Heart right ventricle (tissue), 16 donors: ENCODE measurements at places on chromosomes 4 and X. TPM values are rescaled to one million over a fixed set of nuclear protein-coding genes. Genes with fewer than 3 reads are reported as not detected.

NLGN3 gene
- total RNA-seq: 0.61 TPM

- DNase-seq: no peak
- H3K4me1 ChIP-seq: no peaks in the 10 kb centered on the region
- no peaks in the 10 kb centered on the region for H3K36me3 ChIP-seq
- H3K4me3 ChIP-seq: no peak overlapping the region
These were observed 6.5 kb upstream of the FRYL start for GRCh38 chr4:48786549-48786948.

SPANXA1 gene
- not detected for total RNA-seq

TSPAN6 gene
- 6.5 TPM for total RNA-seq

ADGRG4 gene
- not detected for total RNA-seq

GRCh38 chrX:47242321-47242720, 9.5 kb downstream of the USP11 start:
- H3K36me3 ChIP-seq: no peaks in the 10 kb centered on the region
- H3K4me3 ChIP-seq: no peak overlapping the region
- DNase-seq: no peak
- no peaks in the 10 kb centered on the region for H3K4me1 ChIP-seq

UNC5C gene
- total RNA-seq: 1.8 TPM

- H3K4me3 ChIP-seq: no peak overlapping the region
- no peaks in the 10 kb centered on the region for H3K27me3 ChIP-seq
- H3K27ac ChIP-seq: no peak overlapping the region
These were observed 51.5 kb downstream of the PSAPL1 start for GRCh38 chr4:7383266-7383665.

UGT8 gene
- 0.09 TPM for total RNA-seq

GRCh38 chrX:132716006-132716405, 227.2 kb upstream of the MBNL3 start:
- no peaks in the 10 kb centered on the region for H3K27me3 ChIP-seq
- no peaks in the 10 kb centered on the region for H3K36me3 ChIP-seq
- H3K4me1 ChIP-seq: no peaks in the 10 kb centered on the region
- no peak overlapping the region for H3K4me3 ChIP-seq
- H3K27ac ChIP-seq: no peak overlapping the region

DNA sequence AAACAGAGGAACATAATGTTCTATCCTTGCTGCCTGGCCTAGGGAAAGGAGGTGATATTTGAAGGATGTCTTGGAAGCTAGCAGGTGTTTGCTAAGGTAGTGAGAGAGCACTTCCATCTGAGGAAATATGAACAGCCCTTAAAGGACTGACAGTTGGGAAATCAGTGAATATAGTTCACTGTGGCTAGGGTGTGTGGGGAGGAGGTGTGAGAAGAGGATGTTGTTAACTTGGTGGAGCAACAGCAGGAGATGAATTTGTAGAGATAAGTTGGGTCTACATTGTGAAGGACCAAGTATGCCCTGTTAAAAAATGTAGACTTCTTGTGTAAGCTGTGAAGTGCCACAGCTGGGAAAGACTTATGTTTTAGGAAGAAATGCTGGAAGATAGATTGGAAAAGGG, 25.5 kb downstream of the TBC1D19 start:
- no peak for DNase-seq
- H3K36me3 ChIP-seq: no peaks in the 10 kb centered on the region
- H3K27ac ChIP-seq: no peak overlapping the region
- H3K4me3 ChIP-seq: no peak overlapping the region
- H3K27me3 ChIP-seq: no peaks in the 10 kb centered on the region
- H3K4me1 ChIP-seq: peaks cover 4% of the 10 kb centered on the region

GRCh38 chr4:56708146-56708545, 27.1 kb upstream of the HOPX start:
- no peaks in the 10 kb centered on the region for H3K27me3 ChIP-seq
- H3K4me1 ChIP-seq: no peaks in the 10 kb centered on the region
- DNase-seq: no peak
- H3K4me3 ChIP-seq: no peak overlapping the region
- H3K27ac ChIP-seq: no peak overlapping the region

RXFP1 gene
- not detected for total RNA-seq

NLGN4X gene
- 1.6 TPM for total RNA-seq

DNA sequence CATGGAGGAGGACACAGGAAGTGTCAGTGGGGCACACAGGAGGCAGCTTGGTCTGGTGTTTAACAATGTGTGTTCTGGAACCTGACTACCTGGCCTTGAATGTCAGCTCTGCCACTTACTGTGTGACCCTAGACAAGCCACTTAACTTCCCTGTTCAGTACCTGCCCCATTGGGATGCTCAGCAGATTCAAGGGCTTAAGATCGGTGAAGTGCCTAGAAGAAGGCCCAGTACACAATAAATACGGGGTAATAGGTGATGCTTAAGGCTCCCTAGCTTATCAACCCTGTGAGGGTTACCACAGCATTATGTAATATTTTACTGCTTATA, 1.6 kb upstream of the CHIC2 start:
- H3K4me3 ChIP-seq: no peak overlapping the region
- no peak for DNase-seq
- no peaks in the 10 kb centered on the region for H3K36me3 ChIP-seq
- H3K27ac ChIP-seq: peak overlapping the region; percentile 93
- H3K4me1 ChIP-seq: peaks cover 46% of the 10 kb centered on the region

GRCh38 chr4:138055890-138056289, 186.3 kb downstream of the SLC7A11 start:
- no peaks in the 10 kb centered on the region for H3K4me1 ChIP-seq
- DNase-seq: no peak
- H3K36me3 ChIP-seq: no peaks in the 10 kb centered on the region

GRCh38 chrX:129654652-129655546, at the start of gene APLN:
Gene APLN, minus strand, starts transcription at chrX:129654956. Its CDS starts 326 bp downstream, at chrX:129654630.
- DNase-seq: peak; percentile 58
- no peaks in the 10 kb centered on the region for H3K36me3 ChIP-seq

SSX4 gene
- not detected for total RNA-seq

DNA sequence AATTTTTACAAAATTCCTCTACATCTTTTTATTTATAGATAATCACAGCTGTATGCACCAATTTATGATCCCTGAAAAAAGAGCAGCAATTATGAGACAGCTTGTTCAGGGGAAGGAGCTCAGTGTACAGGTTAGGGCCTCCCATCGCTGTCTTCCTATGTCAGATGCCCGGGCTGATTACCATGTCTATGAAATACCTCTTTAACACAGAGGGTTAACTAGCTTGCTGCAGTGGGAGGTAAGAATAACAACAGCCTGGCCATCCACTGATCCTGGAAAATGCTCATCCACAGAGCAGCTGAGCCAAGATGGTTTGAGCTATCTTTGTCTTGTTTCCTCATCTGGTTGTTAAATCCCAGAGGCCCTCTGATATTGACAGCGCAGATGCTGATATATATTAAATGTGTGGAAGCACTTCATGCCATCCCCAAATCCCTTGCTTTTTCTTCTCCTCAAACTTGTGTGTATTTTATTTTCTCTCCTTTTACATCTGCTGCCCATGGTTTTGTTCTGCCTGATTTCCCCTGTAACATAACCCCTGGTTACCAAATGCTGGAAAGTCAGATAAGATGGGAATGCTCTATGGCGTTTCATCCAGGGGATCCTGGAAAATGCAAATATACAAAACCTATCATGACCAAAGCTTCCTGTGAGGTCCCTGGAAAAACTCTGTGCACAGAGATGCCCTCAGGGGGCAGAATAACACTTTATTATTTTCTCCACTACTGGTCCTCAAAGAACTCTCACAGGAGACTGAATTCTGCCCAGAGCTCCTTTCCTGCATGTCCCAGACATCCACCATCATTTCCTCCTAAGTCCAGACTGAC, 85.8 kb upstream of the PUDP start:
- no peak for DNase-seq
- H3K36me3 ChIP-seq: no peaks in the 10 kb centered on the region
- H3K4me3 ChIP-seq: no peak overlapping the region
- no peaks in the 10 kb centered on the region for H3K4me1 ChIP-seq

GRCh38 chr4:73257651-73258435, 755 bp downstream of the ANKRD17 start:
- H3K27ac ChIP-seq: peak overlapping the region; percentile 94
- H3K27me3 ChIP-seq: no peaks in the 10 kb centered on the region
- peak overlapping the region; percentile 86 for H3K4me3 ChIP-seq
- peaks cover 11% of the 10 kb centered on the region for H3K36me3 ChIP-seq
- peak; percentile 38 for DNase-seq
- H3K4me1 ChIP-seq: peaks cover 76% of the 10 kb centered on the region

DNA sequence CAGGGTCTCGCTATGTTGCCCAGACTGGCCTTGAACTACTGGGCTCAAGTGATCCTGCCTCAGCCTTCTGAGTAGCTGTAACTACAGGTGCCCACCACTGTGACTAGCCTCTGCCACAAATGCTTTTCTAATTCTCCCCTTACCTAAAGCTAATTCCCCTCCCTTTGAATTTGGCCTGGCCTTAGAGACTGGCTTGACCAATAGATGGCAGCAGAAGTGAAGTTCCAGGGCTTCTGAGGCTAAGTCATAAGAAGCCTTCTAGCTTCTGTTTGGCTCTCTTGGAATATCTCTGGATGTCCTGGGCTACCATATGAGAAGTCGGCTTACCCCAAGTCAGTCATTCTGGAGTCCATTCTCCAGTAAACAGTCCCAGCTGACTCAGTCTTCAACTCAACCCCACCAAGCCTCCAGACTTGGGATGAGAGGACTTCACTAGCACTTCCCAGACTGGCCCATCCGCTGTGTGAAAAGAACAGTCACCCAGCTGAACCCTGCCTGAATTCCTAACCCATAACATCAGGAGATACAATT, 61.0 kb downstream of the HPRT1 start:
- no peaks in the 10 kb centered on the region for H3K4me1 ChIP-seq
- no peak for DNase-seq
- no peak overlapping the region for H3K27ac ChIP-seq
- no peaks in the 10 kb centered on the region for H3K36me3 ChIP-seq

ASB12 gene
- 0.85 TPM for total RNA-seq
